ENCODE measurements at places on chromosomes 7 and 10. TPM values are rescaled to one million over a fixed set of nuclear protein-coding genes. Genes with fewer than 3 reads are reported as not detected.

Gene IL6
- not detected for total RNA-seq

Gene ITGB8
- total RNA-seq: 1.3 TPM

Gene SSMEM1
- total RNA-seq: not detected

Gene INA
- 1.1 TPM for total RNA-seq

Gene SMC3
- 40.7 TPM for total RNA-seq

Gene CDNF
- 0.74 TPM for total RNA-seq

Gene GIMAP8
- 0.24 TPM for total RNA-seq

Gene TPK1
- total RNA-seq: 3.5 TPM

Gene AMPH
- total RNA-seq: 0.32 TPM

Gene NYAP1
- total RNA-seq: 9.0 TPM

Gene SYNPO2L
- 12.1 TPM for total RNA-seq

Gene BBIP1
- 25.6 TPM for total RNA-seq

Gene POLL
- 27.6 TPM for total RNA-seq

Gene UCN3
- not detected for total RNA-seq

Gene SLIT1
- total RNA-seq: 11.0 TPM

Gene CCM2
- 38.3 TPM for total RNA-seq

Gene MPLKIP
- 79.9 TPM for total RNA-seq

Gene KEL
- total RNA-seq: 9.3 TPM

Gene GSAP
- 3.0 TPM for total RNA-seq

Gene DEPP1
- 34.0 TPM for total RNA-seq

Gene XRCC2
- 3.6 TPM for total RNA-seq

Gene FGF8
- 12.8 TPM for total RNA-seq

Gene CDHR1
- total RNA-seq: 0.12 TPM

Gene TBX20
- 240 TPM for total RNA-seq

Gene SFTPD
- 1.1 TPM for total RNA-seq

Gene SPDYE5
- not detected for total RNA-seq

Gene SERPINE1
- 1.6 TPM for total RNA-seq

Gene RBM17
- total RNA-seq: 39.4 TPM

Gene SYPL1
- 24.8 TPM for total RNA-seq

Gene EXOSC1
- total RNA-seq: 38.3 TPM

Gene SPDYE11
- total RNA-seq: not detected

Gene TRIM4
- 3.1 TPM for total RNA-seq

Gene SLC26A3
- total RNA-seq: not detected

Gene CFAP69
- 19.2 TPM for total RNA-seq

Gene CAMK2B
- 7.7 TPM for total RNA-seq

Gene ELN
- 0.77 TPM for total RNA-seq

Gene PAX2
- not detected for total RNA-seq

Gene ITPRID1
- total RNA-seq: not detected

Gene IFIT5
- 4.8 TPM for total RNA-seq

Gene AQP1
- 35.6 TPM for total RNA-seq

Gene CPXM2
- total RNA-seq: 1.2 TPM

Gene PTF1A
- not detected for total RNA-seq

Gene AMZ1
- 1.1 TPM for total RNA-seq

Gene PRLHR
- total RNA-seq: not detected

Gene KLF14
- total RNA-seq: not detected

Gene TUBAL3
- total RNA-seq: not detected

Gene CYTH3
- 30.9 TPM for total RNA-seq

Gene CALML5
- total RNA-seq: not detected

Gene CPN1
- not detected for total RNA-seq

Gene PPP1R3A
- total RNA-seq: 24.2 TPM

Gene TMEM229A
- 0.18 TPM for total RNA-seq

Gene NKX2-3
- not detected for total RNA-seq

Gene MMS19
- 124 TPM for total RNA-seq

Gene PDLIM1
- total RNA-seq: 96.3 TPM

Data from cardiac muscle cell (in vitro differentiated cells and primary cell).